Testis (tissue), 5 donors: ENCODE measurements at places on chromosomes 7 and 10. TPM values are rescaled to one million over a fixed set of nuclear protein-coding genes. Genes with fewer than 3 reads are reported as not detected.

SUGCT gene
- total RNA-seq: 9.8 TPM

HMX2 gene
- 0.19 TPM for total RNA-seq

CEP55 gene
- total RNA-seq: 14.1 TPM

GRCh38 chr7:51275532-51275931, 41.1 kb downstream of the COBL start:
- no peaks in the 10 kb centered on the region for H3K36me3 ChIP-seq
- no peak overlapping the region for H3K27ac ChIP-seq
- H3K27me3 ChIP-seq: no peaks in the 10 kb centered on the region
- H3K4me1 ChIP-seq: no peaks in the 10 kb centered on the region

DNA sequence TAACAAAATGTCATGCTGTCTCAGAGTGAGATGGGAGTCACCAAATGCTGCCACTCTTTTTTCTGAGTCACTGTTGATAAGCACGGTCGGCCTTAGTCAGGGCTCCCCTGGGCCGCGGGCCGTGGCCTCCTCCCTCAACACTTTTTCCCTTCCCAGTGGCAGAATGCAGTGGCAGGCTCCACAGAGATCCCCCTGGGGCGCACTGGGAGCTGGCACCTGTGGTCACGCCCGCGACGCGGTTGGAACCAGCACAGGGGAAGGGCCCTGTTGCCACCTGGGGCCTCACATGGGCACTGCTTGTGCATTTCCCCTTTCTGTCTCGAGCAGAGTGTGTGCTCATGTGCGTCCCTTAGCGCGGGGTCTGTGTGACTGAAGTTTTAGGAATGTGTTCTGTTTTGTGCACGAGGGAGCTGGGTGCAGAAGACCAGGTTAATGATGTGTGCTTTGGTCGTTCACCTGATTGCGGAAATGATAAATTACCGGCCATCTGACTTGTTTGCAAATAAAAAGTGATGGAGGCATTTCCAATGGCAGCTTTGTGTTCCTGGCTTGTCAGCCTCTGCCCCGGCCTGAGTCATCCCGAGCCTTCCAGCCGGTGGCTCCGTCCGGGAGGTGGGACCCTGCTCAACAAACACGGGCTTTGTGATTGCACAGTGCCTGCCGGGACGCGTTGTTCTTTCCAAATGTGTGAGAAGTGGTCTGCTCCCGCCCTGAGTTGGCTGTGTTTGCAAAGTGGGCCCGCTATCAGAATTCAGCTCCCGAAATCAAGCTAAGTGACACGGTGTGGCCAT, 100.7 kb downstream of the NKX6-2 start:
- DNase-seq: peak; percentile 74
- H3K4me1 ChIP-seq: peaks cover 18% of the 10 kb centered on the region
- H3K27ac ChIP-seq: peak overlapping the region; percentile 1
- H3K27me3 ChIP-seq: no peaks in the 10 kb centered on the region
- H3K4me3 ChIP-seq: no peak overlapping the region

DNA sequence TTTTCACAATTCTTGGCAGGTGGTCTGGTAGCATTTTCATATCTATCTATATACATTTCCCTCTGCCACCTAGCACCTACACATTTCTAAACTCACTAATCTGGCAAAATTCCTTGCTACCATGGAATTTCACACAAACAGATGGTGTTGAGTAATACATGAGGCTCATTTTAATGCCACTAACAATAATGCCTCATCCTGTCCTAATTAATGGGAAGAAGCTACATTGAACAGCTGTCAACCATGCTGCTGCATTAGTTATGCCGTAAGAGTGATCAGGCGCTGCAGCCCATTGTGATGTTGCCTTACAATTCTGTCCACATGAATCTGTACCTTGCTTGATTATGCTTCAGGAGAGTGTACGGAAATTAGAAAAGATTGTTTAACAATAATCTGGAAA, 23.2 kb downstream of the COL1A2 start:
- peaks cover 6% of the 10 kb centered on the region for H3K4me1 ChIP-seq
- H3K27me3 ChIP-seq: no peaks in the 10 kb centered on the region
- no peak for DNase-seq
- no peak overlapping the region for H3K27ac ChIP-seq

GRCh38 chr10:43857206-43857930, 208.7 kb upstream of the ZNF32 start:
- no peak overlapping the region for H3K27ac ChIP-seq
- no peaks in the 10 kb centered on the region for H3K4me1 ChIP-seq
- H3K4me3 ChIP-seq: no peak overlapping the region
- H3K36me3 ChIP-seq: no peaks in the 10 kb centered on the region

DNA sequence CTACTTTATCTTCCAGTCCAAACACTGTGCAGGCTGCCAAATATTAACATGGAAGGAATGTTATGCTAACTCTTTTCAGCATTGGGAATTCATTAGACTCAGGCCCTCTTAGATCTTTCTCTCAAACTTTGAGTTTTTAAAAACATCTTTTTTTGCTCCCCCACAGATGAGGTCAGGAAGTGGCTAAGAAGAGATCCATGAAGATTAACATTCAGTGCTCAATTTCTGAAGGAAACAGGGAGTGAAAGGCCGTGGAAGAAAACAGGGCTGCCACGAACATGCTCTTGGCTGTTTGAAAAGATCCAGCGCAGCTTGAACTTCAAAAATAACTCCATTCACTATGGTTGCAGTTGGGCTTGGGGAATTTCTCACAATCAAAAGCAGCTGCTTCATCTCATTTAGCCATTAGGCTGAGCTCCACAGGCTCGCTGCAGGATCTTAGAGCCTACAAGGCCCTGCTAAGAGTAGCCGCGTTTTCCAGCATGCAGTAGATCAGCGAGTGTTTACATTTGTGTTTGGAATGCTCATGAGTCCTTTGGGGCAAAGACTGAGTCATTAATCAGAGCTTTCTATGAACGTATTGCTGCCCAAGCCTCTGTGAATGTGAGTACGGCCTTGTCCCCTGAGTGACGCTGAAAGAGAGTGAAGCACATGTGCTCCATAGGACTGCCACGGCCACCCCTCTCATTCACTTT, 41.2 kb upstream of the TNS3 start:
- no peaks in the 10 kb centered on the region for H3K27me3 ChIP-seq
- no peak overlapping the region for H3K4me3 ChIP-seq
- peak; percentile 54 for DNase-seq
- peaks cover 11% of the 10 kb centered on the region for H3K4me1 ChIP-seq
